ENCODE measurements at places on chromosomes 6 and 20.

- H3K36me3 ChIP-seq, result peaks cover 45% of the 10 kb centered on the region
- H3K27ac ChIP-seq, result no peak overlapping the region
- H3K4me3 ChIP-seq, result no peak overlapping the region
- DNase-seq, result no peak
Measured at GRCh38 chr6:87669051-87669450, 33.0 kb downstream of the AKIRIN2 start.

DNA sequence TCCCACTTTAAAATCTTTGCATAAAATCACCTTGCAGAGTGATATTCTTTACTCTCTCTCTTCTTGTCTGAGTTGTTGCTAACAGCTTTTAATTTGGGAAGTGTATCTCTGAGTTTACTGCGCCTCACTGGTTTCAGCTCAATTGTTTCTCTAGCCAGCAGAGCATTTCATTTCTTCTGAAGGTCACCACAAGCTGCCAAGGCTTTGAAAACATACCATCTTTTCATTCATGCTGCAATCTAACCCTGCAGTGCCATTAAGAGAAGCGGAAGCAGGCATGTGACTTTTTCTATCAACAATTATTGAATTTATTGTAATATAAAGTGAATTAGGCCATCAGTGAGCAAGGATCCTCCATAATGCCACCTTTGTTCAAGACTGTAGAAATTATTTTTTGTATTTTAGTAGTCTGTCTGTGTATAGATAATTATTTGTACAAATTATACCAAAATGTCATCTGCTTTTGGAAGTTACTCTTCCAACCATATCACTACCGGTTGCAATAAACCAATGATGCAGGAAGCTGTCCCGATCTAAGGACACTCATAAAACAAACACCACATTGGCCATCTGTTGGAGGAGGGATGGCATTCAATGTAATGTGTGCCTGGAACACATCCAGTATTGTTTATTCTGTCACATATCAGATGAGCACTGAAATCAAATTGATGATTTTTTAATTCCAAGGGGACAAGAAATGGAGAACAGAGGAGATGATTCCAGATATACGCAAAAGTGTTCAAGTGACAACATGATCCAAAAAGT, 26.8 kb downstream of the HS3ST5 start:
- no peaks in the 10 kb centered on the region for H3K4me1 ChIP-seq
- no peaks in the 10 kb centered on the region for H3K36me3 ChIP-seq
- H3K27ac ChIP-seq, result no peak overlapping the region
- no peak overlapping the region for H3K4me3 ChIP-seq
- H3K27me3 ChIP-seq, result no peaks in the 10 kb centered on the region

DNA sequence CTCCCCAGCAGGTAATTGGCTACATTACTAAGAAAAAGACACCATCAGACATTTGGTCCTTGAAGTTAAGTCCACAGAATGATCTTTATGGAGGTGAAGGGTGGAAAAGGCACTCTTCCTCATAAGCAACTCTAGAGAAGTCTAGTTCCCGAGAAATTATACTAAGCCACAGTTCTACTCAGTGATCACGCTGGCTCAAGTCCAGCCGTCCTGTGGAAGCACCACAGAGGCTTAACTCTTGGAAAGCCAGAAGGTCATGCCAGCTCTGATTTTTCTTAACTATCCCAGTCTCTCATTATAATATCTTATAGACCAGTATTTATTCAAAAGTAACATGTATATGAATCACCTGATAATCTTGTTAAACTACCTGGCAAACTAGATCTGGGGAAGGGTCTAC, 258.5 kb downstream of the EYA4 start:
- H3K27ac ChIP-seq, result no peak overlapping the region
- H3K36me3 ChIP-seq, result no peaks in the 10 kb centered on the region
- H3K4me1 ChIP-seq, result no peaks in the 10 kb centered on the region
- DNase-seq, result no peak
- H3K4me3 ChIP-seq, result no peak overlapping the region
- no peaks in the 10 kb centered on the region for H3K27me3 ChIP-seq

DNA sequence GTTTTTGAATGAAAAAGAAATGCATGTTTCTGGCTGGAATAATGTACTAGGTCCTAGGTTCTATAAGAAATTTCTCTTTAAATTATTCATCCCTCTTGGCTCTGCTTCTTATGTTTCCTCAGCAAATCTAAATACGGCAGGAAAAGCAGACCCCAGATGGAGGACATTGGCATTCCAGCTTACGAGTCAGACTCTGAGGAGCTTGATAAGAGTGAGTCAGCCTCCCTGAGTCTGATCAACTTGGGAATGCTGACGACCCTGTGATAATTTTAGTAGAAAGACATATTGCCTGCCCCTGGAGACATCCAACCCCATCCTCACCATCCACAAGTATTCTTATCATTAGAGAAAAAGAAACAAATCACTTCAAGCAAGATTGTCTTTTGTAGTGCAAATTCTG, 509.7 kb upstream of the MARCKS start:
- H3K4me1 ChIP-seq, result no peaks in the 10 kb centered on the region
- no peak for DNase-seq
- no peaks in the 10 kb centered on the region for H3K36me3 ChIP-seq
- no peaks in the 10 kb centered on the region for H3K27me3 ChIP-seq
